Tracheal epithelial cell (primary cell): ENCODE measurements at places on chromosomes 3 and 15. TPM values are rescaled to one million over a fixed set of nuclear protein-coding genes. Genes with fewer than 3 reads are reported as not detected.

TNFAIP8L3 gene
- 4.1 and 8.1 TPM in 2 replicates for total RNA-seq

STAC gene
- total RNA-seq, result 0.85 and 7.7 TPM in 2 replicates

EDEM1 gene
- 28.9 and 56.1 TPM in 2 replicates for total RNA-seq

DZIP3 gene
- total RNA-seq, result 1.3 and 2.9 TPM in 2 replicates

ST8SIA2 gene
- not detected in 2 replicates for total RNA-seq

CCDC54 gene
- not detected in 2 replicates for total RNA-seq

GPR160 gene
- total RNA-seq, result 1.5 and 6.3 TPM in 2 replicates

ZPLD1 gene
- 1.7 and 12.8 TPM in 2 replicates for total RNA-seq

RLBP1 gene
- 0.96 TPM in 1 of 2 replicates, not detected in the other for total RNA-seq

SH3GL3 gene
- 1.9 and 2.1 TPM in 2 replicates for total RNA-seq

SLCO2A1 gene
- 0.24 TPM in 1 of 2 replicates, not detected in the other for total RNA-seq

NR2F2 gene
- 3.6 and 4.8 TPM in 2 replicates for total RNA-seq

PYDC2 gene
- not detected in 2 replicates for total RNA-seq

PIF1 gene
- total RNA-seq, result 0.21 and 0.72 TPM in 2 replicates

SLC9A9 gene
- total RNA-seq, result 3.0 and 3.1 TPM in 2 replicates

TJP1 gene
- total RNA-seq, result 56.7 and 78.8 TPM in 2 replicates

ZBED2 gene
- 8.3 and 11.8 TPM in 2 replicates for total RNA-seq

CPNE9 gene
- not detected in 2 replicates for total RNA-seq

C3orf20 gene
- not detected in 2 replicates for total RNA-seq

CBLB gene
- 17.5 and 23.9 TPM in 2 replicates for total RNA-seq

VIPR1 gene
- total RNA-seq, result 3.4 and 7.9 TPM in 2 replicates

NAA80 gene
- total RNA-seq, result 3.1 and 3.4 TPM in 2 replicates

PLOD2 gene
- 24.9 and 152 TPM in 2 replicates for total RNA-seq

GABRR3 gene
- not detected in 2 replicates for total RNA-seq

CCR8 gene
- not detected in 2 replicates for total RNA-seq

GOLGA8J gene
- not detected in 2 replicates for total RNA-seq

ARRDC4 gene
- total RNA-seq, result 7.7 and 16.4 TPM in 2 replicates

TRH gene
- not detected in 2 replicates for total RNA-seq

CPLX3 gene
- not detected in 2 replicates for total RNA-seq
